ENCODE measurements at places on chromosomes 5 and 9.

DNA sequence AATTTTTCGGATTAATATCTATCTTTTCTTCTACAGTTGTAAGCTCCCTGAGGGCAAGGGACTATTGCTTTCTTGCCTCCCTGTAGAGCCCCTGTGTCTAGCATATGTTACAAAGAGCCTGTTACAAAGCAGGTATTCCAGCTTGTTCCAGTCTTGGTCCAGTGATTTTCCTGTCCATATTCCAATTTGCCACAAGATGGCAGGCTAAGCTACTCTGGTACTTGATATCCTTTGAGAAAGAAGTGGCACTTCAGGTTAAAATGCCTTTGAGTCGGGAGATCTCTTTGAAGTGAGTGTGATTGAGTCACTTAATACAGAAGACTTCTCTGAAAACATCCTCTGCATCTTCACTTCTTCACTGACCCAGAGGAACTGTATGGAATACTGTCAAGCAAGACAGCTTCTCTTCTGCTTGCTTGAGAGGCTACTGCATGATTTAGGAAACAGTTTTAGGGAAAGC, 24.5 kb downstream of the CAVIN4 start:
- peak; percentile 50 for DNase-seq

DNA sequence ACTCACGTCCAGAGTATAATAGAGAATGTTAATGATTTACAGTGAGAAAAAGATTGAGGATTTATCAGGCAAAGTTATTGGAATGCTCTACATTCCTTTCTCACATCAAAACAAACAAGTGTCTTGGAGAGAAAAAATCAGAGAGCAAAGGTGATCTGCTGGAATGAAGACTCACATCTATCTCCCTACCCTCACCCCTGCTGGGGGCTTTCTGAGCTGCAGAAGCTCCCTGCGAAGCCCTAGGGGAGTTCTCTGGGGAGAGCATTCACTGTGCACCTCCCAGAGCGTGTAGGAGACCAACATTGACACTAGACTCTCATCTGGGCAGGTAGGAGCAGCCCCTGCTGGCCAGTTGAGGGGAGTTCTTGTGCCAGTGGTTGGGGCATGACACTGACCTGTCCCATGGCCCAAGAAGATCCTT, 76.6 kb upstream of the ADAMTS16 start:
- no peak for DNase-seq

DNA sequence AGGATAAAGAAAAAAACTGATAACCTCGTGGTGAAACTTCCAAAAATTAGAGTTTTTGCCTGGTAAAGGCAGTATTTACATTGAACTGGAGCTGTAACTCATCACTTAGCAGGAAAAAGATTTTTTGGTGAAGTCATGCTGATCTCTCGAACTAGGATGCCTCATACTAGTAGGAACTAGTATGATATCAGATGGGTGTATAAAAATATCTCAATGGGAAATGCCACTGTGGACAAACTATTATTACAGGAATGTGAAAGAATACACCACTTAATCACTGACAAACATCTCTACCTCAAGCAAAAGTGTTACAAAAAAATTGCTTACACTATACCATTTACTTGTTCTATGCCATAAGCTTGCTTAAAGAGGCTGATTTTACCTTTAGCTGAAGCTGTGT, 28.4 kb downstream of the RFX3 start:
- no peak for DNase-seq

GRCh38 chr5:14444161-14444560, 137.4 kb upstream of the OTULINL start:
- no peak for DNase-seq

DNA sequence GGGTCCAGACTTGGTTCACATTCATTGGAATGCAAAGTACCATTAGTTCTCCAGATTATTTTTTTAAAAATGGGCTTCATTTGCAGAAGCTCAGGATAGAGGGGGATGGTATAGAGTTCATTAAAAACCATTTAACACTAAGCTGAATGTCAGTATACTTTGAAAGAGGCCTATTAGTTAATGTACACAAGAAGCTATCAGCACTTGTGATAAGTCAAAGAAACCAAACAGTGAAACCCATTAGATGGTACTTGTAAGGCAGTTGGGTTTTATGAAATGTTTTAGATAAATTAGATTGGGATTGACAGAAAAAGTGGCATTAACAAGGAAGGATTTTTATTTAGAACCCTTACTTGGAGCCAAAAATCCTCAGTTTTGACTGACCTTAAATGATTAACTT, 229.2 kb upstream of the MPDZ start:
- DNase-seq, result no peak

- peak; percentile 4 for DNase-seq
Measured at GRCh38 chr5:79181419-79182022, 54.4 kb upstream of the JMY start.

- DNase-seq, result no peak
Measured at GRCh38 chr9:87469793-87470465, 27.7 kb upstream of the DAPK1 start.

- DNase-seq, result no peak
Measured at GRCh38 chr9:129330711-129331492, 152.8 kb upstream of the IER5L start.

- no peak for DNase-seq
Measured at GRCh38 chr5:41834506-41834905, 35.7 kb downstream of the OXCT1 start.

DNA sequence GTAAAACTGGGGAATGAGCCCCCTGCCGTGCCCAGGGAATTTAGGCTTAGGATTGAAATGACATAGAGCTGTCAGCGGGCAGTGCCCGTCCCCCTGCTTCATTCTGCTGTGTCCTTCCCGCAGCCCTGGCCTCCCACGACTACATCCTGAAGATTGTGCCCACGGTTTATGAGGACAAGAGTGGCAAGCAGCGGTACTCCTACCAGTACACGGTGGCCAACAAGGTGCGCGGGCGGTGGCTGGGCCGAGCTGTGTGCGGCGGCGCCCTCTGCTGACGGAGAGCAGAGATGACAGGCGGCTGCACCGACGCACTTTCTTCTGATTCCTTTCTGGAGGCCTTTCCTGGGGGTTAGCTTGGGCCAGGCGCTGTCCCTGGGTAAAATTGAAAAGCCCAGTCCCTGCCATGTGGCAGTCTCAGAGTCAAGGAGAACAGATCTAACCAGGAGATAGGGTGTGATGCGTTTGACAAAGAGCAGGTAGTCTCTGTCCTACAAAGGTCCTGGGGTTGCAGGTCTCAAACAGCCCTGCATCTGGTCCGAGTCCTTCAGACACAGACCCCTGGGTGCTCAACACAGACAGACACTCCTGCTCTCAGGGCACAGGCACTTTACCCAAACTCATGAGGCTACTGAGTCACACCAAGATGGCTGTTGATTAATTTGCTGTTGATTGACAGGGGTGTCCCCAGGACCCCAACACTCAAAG, 26.8 kb upstream of the RPL26L1 start:
- peak; percentile 65 for DNase-seq

DNA sequence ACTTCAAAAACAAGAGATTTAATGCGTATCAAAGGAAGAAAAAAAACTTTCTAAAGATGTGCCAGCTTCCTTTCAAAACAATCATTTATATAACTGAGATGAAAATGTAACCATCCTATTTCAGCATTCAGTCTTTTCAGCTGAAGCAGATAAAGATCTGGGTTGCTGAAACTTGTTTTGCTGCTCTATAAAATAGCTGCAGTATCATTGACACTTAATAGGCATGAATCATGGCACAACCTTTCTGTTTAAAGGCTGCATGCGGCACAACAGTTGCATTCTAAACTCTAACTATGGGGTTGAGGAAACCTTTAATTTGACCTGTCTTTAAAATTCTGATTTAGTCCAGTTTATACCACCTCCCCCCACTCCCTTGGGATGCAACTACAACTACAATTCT, 196.7 kb downstream of the MPDZ start:
- no peak for DNase-seq

GRCh38 chr5:443239-444151, 519 bp downstream of the EXOC3 start:
- DNase-seq, result no peak

GRCh38 chr5:1265026-1265425, 29.8 kb downstream of the TERT start:
- no peak for DNase-seq

GRCh38 chr5:8188874-8189565, 320.1 kb downstream of the MTRR start:
- peak; percentile 43 for DNase-seq

GRCh38 chr5:150442699-150443080, 6.8 kb downstream of the RPS14 start:
- no peak for DNase-seq

GRCh38 chr9:83572524-83572923, 34.3 kb upstream of the FRMD3 start:
- peak; percentile 63 for DNase-seq

DNA sequence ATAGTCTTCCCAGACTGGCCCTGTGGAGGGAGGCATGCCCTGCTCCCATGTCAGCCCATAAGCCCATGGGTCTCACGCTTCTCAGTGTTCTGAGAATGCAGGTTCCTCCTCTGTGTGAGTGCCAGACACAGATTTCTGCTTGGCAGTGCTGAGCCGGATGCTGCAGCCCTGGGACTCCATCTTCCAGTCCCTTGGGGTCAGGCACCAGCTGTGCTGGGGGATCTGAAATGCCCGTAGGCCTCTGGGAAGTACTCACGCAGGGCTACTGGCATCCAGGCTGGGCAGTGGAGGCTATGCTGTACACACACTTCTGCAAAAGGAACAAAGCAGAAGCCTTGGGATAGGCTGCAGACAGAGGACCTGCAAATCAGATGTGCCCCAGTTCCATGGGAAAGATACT, 1944.6 kb downstream of the EFNA5 start:
- no peak for DNase-seq

- DNase-seq, result no peak
Measured at GRCh38 chr5:150241298-150242160, 48.0 kb downstream of the CAMK2A start.

GRCh38 chr5:21802869-21803490, 1050.2 kb downstream of the CDH12 start:
- DNase-seq, result peak; percentile 66

GRCh38 chr5:93791518-93791972, 50.1 kb upstream of the POU5F2 start:
- peak; percentile 55 for DNase-seq

GRCh38 chr5:36696059-36696673, 89.8 kb downstream of the SLC1A3 start:
- DNase-seq, result peak; percentile 55

- DNase-seq, result no peak
Measured at GRCh38 chr5:123719004-123719403, 207.0 kb downstream of the CSNK1G3 start.

- DNase-seq, result no peak
Measured at GRCh38 chr9:89788434-89788833, 183.6 kb downstream of the GADD45G start.

DNA sequence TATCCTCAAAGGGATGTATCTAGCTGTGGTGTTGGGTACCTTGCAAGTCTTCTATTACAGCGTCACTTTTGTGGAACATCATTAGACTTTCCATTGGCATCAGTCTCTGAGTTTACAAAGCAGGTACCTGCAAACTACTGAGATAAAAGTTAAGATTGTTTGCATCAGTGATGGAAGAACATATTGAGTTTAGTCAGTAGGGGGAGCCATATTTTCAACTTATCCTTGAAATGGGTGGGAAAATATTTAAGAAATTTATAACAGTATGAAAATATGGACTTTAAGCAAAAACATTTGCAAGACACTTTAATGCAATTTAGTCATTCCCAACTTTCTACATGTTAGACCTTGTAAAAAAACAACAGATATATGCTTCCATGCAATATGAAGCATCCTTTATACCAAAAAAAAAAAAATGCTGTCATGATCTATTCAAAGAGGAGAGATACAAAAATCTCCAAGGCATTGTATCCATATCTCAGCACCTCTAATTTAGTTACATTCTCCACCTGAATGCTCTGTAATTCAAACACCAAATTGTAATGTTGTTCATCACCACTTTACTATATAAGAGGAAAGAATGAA, 98.6 kb upstream of the ADAMTS19 start:
- peak; percentile 52 for DNase-seq

DNA sequence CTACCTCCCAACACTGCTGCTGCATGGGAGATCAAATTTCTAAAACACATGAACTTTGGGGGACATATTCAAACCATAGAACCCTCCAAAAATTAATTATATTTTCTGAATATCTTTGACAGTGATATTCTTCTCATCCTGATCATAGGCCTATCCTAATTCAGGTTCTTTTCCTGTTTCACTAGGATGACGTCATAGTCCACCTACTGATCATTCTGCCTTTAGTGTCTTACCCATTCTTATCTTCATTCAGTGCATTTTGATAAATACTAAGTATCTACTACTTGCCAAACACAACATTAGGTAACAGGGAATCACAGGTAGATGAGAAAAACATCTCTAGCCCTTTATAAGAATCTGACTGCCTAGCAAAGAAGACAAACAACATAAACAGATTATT, 179.1 kb upstream of the PRLR start:
- DNase-seq, result no peak

- no peak for DNase-seq
Measured at GRCh38 chr5:6715271-6715670, 2.0 kb downstream of the TENT4A start.

GRCh38 chr5:10330511-10331230, 22.8 kb upstream of the MARCHF6 start:
- no peak for DNase-seq

DNA sequence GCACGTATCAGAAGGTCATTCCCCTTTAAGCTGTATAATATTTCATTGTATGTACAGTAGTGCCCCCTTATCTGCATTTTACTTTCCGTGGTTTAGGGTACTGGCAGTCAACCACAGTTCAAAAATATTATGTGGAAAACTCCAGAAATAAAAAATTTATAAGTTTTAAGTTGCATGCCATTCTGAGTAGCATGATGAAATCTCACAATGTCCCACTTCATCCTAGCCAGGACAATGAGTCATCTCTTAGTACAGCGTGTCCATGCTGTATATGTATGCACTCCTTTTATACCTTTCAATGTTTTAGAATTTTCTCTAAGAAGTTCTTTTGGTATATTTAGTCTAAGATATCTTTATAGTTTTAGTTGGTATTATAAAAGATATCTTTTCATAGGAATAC, 115.0 kb upstream of the HAND1 start:
- DNase-seq, result no peak

GRCh38 chr5:41414598-41414997, 95.8 kb downstream of the PLCXD3 start:
- no peak for DNase-seq

GRCh38 chr5:179959641-179960040, 51.9 kb upstream of the TBC1D9B start:
- no peak for DNase-seq

DNA sequence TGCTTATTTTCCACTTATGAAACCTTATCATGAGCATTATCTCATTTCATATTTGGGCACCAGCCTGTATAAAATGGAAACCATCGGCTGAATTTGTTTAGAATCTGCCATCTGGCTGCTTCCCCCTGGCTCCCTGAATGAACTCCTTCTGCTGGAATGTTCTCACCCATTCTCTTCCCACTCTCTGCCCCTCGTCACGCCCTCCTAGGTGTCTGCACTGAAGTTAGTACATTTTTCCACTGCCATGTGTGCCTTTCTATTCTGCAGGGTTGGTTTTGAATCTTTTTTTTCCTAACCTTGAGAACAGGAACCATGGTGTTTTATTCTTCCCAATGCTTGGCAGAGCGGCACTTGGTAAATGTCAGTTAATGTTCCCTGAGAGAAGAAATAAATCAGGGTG, 359.7 kb downstream of the MLLT3 start:
- no peak for DNase-seq

GRCh38 chr9:2817999-2818803, 25.7 kb downstream of the PUM3 start:
- no peak for DNase-seq

GRCh38 chr9:136995362-136995761, 1.0 kb downstream of the CLIC3 start:
- DNase-seq, result no peak

GRCh38 chr9:126417043-126417442, 90.4 kb downstream of the MVB12B start:
- no peak for DNase-seq

Measured in Kasumi-1 (cell line).